Stimulated activated naive CD8-positive, alpha-beta T cell treated with anti-CD3 and anti-CD28 coated beads, Interleukin-15, amount 100 ng/mL, for 72 hours (primary cell): ENCODE measurements at places on chromosomes 6 and 20.

DNA sequence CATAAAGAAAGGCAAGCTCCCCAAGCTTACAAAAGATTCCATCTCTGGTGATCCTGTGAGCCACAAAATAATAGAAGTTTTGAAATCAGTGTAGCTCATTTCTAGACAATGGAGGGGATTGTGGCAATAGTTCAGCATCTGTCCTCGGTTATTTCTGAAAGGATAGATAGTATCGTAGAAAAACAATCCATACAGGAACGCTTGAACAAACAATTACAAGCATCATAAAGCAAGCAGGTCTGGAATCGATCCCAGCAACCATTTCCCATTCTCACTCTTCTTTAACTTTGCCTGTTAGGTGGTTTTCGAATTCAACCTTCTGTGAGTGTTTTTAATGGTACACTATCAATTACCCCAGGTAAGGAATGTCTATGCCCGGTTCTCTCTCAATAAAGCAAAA, 931.1 kb downstream of the KIF16B start:
- DNase-seq, result no peak

DNA sequence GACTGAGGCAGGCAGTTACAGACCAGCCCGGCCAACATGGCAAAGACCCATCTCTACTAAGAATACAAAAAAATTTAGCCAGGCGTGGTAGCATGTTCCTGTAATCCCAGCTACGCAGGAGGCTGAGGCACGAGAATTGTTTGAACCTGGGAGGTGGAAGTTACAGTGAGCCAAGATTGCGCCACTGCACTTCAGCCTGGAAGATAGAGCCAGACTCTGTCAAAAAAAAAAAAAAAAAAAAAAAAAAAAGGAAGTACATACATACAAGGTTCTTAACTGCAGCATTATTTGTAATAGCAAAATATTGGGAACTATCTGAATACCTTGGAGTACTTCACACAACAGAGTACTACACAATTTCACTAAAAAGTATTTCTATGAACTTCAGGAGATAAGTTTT, 183.5 kb upstream of the OLIG3 start:
- no peak for DNase-seq

- no peak for DNase-seq
These were observed 176.4 kb downstream of the TBC1D32 start for GRCh38 chr6:121157906-121158305.

- no peak for DNase-seq
These were observed 25.8 kb downstream of the ROS1 start for GRCh38 chr6:117399924-117400323.

DNA sequence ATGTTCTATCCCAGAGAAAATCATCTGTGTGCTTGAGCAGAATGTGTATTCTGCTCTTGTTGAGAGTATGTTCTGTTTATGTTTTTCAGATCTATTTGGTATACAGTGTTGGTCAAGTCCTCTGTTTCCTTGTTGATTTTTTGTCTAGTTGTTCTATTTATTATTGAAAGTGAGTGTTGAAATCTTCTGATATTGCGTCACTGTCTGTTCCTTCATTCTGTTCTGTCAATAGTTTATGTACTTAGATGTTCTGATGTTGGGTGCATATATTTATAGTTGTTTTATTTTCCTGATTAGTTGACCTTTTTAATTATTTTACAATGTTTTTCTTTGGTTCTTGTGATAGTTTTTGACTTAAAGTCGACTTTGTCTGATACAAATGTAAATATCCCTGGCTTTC, 458.7 kb upstream of the HSF2 start:
- DNase-seq, result no peak

DNA sequence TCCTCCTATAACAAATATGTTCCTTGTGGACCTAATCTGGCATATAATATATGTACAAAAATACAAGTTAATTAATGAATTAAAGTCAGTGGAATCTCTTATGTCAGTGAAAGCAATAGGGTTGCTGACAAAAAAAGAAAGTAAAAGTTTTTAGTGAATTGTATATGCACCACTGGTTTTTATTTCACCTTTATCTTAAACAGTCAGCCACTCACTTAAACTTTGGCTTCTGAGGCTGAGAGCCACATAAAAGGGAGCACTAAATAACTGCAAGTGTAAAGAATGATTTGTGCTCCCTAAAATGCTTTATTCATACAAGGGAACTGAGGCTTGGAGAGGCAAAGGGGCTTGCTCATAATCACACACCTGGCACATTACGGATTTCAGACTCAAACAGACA, 9.9 kb upstream of the F13A1 start:
- DNase-seq, result no peak

GRCh38 chr6:110180228-110181008, at the start of gene CDC40:
CDC40 (plus strand) TSS chr6:110180427; CDS start chr6:110180445, 18 bp downstream.
- DNase-seq, result peak; percentile 63

GRCh38 chr20:49915118-49915379, 280 bp downstream of the SPATA2 start:
- DNase-seq, result no peak

- DNase-seq, result no peak
These were observed 43.4 kb upstream of the ARHGAP18 start for GRCh38 chr6:129753422-129753821.

DNA sequence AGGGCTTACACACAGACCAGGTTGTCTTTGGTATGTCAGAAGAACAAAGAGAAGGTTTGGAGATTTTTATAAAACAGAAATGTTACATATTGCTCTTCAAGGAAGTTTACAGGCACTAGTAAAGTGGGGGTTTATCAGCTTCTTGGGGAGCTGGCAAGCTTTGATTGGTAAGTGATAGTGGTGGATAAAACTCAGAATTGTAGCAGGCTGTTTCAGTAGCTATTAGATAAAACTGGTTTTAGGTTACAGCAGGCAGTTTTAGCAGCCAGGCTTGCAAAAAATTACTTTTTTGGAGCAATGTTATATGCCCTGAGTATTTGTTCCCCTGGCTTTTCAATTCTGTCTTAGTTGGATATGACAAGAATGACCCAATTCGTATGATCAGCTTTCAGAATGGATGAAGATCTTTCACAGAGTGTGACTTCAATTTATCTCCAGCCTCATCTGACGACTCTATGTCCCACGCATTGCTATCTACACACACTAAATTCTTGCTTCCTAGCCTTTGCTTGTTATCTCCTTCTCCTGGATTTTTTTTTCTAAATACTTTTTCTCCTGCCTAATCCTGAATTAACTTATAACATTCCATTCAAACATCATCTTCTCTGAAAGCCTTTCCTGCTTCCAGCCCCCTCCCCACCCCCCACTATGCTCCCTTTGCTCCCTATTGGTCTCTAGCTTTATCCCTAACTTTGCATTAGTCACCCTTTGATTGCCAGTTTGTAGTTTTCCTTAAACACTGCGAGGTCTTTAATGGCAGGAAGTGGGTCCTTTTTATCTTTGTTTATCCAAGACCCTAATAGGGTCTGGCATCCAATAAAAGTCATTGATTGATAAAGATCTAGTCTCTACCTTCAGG, 1.0 kb upstream of the TOMM34 start:
- no peak for DNase-seq

DNA sequence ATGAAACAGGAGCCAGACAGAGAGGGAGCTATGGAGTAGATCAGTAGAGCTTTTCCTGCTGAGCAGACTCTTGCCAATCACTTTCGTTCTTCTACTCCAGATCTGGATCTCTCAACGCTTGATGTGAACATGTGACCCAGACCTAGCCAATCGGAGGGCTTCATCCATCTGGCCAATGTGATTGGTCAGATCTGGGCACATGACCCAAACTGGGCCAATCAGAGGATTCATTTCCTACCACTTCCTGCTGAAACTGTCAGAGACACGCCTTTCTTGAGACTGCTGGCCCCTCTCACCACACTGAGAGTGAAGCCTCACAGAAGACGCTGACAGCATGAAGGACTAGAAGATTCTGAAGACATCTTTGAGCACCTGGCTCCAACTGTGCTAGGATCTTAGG, 44.2 kb upstream of the ZMYND8 start:
- no peak for DNase-seq

DNA sequence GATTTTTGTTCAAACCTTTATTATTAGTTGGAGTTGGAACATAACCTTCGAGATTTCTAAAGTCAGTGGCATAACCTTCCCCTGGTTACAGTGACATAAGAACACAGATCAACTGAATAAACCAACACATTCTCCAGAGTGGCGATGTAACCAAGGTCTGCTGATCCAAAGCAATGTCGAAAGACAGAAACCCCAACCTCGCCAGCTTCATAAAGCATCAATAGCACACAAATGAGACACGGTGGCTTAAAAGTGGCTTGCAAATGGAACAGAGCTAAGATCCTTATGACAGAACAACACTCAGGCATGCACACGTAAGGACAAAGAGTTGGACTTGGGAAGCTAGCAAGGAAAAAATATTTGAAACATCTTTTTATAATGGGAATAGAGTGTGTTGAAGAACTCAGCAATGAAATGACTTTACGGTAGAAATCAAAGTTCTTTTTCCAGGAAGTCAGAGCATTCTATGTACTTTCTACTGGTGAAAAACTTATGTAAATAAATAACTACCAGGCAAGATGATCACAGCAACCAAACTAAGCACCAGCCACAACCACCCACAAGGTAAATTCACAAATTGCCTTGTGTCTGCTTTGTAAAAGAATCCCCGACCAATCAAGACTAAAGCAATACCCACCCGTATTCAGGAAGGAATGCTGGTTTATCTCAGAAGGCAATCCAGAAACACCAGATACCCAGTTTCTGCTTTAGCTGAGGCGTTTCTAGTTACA, 61.0 kb upstream of the NHSL1 start:
- no peak for DNase-seq

- DNase-seq, result peak; percentile 86
These were observed 185.7 kb downstream of the BACH2 start for GRCh38 chr6:90110971-90111370.

DNA sequence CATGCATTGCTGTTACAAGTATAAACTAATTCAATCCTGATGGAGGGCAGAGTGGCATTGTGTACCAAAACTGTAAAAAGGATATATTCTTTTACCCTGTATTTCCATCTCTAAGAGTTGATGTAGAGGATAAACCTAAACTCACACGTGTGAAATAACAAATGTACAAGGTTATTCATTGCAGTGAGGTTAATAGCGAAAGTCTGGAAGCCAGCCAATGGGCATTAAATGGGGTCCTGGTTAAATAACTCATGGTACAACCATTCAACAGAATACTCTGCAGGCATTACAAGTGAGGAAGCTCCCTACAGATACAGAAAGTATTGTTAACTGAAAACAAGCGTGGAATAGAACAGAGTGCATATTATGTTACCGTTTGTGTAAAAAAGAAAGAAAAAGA, 56.9 kb downstream of the BCAS1 start:
- no peak for DNase-seq

DNA sequence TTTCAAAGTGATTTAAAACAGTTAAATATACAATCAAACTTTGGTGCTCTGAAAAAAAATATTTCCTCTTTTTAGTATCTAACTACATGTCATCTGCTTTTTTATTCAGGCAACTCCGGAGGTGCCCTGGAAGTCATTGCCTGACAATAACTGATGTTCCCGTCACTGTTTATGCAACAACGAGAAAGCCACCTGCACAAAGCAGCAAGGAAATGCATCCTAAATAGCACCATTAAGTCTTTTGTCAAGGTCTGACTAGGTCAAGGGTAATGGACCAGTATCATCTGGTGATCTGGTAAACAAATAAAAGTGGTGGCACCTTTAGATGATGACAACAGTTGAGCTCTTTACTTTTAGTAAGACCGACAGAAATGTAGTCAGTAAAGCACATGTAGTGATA, 13.2 kb downstream of the FAM229B start:
- DNase-seq, result no peak

DNA sequence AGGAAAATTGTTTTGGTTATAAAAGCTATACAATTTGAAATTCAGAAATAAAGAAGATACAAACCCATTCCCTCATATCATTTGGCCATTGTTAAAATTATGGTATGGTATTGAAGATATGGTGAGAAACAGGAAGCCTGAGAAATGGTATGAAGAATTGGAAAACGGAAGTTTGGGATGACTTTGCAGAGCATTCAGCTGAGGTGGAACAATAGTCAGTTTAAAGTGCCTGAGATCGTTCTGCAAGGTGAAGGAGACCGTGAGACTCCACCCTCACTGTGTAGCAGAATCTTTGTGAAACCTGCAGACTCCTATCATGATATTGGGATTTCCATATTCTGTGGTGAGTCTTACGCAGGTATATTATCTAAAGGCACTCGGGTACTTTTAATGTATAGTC, 97.3 kb downstream of the ADGRB3 start:
- DNase-seq, result no peak
